ENCODE measurements at places on chromosomes 2 and 18.

DNA sequence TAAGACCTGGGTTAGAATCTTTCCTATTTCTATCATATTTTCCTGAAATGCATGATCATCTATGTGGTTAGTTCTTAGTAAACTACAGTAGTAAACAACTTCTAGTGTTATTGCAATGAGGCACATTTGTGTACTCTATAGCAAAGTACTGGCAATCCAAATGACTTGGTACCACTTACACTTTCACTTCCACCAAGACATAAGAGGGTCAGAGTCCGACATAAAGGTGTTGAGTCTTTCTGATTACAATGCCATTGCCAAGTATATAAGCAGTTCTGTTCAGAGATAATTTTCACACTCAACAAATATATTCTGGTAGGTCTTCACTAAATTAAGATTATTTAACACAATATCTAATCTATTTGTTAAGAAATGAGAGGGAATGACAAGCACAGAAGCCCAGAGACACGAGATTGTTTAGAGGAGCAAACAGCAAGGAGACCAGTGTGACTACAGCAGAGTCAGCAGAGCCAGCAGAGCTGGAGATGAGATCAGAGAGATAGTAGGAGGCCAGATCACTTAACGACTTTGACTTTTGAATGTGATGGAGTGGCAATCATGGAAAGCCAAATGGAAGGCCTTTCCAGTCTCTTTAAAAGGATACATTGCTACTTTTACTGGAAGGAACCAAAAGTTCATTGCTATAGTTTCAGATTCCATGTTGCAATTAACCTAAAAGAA lies 27.5 kb downstream of the SOS1 start:
- DNase-seq, result no peak

DNA sequence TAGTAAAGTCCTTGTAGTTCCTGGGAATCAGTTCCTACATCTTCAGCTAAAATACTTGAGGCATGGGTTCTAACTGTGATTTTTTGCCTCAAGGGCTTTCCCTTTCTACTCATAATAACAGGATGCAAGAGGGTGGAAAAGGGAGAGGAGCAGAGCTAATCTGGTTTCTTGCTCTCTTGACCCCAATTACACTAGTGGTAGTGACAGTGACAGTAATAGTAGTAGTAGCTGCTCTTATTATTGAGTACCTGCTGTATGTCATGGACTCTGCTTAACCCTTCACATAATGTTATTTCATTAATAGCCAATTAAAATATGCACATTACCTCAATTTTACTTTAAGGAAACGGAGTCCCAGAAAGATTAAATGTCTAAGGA lies 214.8 kb upstream of the HNRNPA3 start:
- DNase-seq, result no peak

- DNase-seq, result no peak
These were observed 281.4 kb downstream of the PAX3 start for GRCh38 chr2:222017252-222017850.

- DNase-seq, result no peak
These were observed 72.8 kb downstream of the UPP2 start for GRCh38 chr2:158174495-158174894.

DNA sequence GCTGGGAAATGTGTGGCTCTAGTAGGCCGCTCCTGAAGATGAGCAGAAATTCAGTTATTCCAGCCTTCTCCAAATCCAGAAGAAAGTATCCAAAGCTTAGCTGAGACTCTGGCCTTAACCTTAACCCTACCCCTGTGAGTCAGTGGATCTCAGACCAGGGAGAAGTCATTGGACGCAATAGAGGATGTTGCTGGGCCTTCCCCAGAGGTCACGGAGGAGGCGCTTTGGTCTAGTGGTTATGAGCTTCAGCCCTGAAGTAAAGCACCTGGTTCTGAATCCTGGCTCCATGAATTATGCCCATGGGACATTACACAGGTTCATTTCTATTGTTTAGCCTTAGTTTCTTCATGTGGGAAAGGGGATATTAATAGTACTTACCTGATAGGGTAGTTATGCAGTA lies 24.0 kb downstream of the PKDCC start:
- DNase-seq, result no peak

DNA sequence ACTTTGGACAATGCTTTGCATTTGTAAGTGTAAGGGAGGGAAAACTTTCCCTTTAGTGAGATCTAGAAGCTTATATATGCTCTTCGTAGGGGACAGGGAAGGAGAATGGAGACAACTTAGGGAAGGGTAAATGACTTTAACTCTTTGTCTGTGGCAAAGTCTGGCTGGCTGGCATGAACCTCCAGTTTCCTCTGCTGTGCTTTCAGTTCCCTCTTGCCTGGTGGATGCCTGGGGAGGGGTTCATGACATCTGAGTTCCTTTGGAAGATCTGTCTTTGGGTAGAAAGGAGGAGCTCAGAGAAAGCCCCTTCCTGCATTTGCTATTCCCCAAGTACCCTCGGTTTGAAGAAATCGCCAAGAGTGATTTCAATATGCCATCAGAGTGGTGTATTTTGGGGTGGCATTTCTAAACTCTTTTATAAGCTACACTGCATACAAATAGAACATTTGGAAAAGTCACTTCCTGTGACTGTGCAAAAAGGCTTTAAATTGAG lies 143.6 kb downstream of the VAPA start:
- DNase-seq, result no peak

DNA sequence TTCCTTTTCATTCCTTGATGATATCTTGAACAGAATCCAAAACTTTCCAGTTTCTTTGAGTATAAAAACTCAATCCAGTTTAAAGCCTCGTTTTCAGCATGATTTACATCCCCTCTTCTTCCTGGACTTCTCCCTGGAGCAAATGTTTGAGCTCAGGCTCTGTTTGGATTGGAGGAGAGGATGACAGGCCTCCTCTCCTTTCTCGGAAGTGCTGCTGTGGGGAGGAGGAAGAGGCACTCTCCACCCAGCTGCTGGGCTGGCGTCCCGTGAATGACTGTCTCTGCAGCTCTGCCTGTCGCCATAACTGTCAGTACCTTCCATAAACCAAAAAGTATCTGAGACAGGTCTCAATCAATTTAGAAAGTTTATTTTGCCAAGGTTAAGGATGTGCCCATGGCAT lies 238.2 kb upstream of the AGAP1 start:
- no peak for DNase-seq

DNA sequence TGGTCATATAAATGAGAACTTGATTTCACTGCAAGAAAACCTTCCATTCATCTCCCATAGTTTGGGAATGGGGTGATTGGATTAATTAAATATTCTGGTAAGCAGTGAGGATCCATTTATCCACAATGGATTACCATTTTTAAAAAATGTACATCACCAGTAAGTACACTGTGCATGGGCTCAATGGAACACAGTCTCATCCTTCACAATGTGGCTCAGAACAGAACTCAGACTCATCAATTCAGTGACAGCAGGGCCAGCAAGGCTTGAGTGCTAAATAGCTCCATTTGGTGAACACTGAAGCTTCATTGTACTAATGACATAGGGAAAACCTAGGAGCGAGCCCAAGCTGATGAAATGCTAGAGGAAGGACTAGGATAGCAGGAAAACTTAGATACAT lies 223.8 kb downstream of the CMPK2 start:
- DNase-seq, result no peak

GRCh38 chr2:19349911-19350677 lies 8.3 kb downstream of the OSR1 start:
- DNase-seq, result no peak

DNA sequence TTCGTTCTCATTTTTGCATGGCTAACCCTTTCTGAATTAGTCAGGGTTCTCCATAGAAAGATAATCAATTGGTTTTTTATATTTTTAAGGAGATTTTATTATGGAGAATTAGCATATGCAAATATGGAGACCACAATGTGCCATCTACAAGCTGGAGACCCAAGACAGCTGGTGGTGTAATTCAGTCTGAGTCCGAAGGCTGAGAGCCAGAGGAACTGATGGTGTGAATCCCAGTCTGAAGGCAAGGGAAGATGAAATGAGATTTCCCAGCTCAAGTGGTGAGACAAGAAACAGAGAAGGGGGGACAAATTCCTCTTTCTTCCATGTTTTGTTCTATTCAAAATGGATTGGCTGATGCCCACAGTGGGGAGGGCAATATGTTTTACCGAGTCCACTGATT lies 80.7 kb downstream of the PLCL1 start:
- DNase-seq, result no peak

- peak; percentile 41 for DNase-seq
These were observed 659 bp downstream of the CHMP1B start for GRCh38 chr18:11851806-11852337.

DNA sequence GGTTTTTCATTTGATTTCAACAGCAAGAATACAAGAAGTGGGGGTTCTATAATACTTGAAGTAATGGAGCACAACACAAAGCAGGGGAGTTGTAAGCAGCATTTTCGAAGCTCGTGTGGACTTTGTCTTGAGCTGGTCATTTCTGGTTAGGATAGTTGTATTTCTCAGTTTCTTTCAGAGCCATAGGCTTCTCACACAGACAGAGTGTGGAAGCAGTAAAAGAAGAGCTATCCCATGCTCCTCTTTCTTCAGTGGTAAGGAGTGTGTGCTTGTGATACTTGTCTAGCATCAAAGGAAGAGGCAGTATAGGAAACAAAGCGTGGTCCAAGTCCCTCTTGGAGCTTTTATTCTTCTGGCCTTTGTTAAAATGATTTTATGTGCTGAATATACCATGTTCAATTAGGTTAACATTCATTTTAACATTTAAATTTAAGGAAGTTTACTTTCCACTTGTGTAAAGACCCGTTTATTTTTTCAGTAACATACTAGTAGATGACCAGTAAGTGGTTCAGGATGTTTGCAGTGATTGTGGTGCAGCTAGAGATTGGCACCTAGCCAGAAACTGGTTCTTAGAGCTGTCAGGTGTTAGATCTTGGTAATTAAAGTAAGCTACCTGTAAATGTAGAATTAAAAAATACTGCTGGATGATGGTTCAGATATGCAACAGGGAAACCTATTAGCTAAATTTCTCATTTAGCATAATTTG lies 14.6 kb downstream of the CCNYL1 start:
- DNase-seq, result no peak

DNA sequence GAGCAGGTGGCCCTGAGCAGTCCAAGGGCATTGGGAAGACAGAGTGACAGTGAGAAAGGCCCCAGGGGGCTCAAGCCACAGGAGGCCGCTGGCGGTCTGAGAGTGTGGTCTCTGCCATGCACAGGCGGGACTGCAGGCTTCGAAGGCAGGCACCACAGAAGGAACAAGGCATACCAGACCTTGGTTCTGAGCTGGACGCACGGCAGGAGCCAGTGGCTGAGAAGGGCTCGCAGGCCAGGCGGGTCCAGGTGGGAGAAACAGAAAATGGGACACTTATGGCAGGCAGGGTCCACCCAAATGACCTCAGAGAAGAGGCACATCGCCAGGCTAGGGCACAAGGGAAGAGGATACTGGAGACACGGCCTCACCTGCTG lies 14.9 kb downstream of the HJURP start:
- no peak for DNase-seq

- DNase-seq, result peak; percentile 54
These were observed 85.1 kb upstream of the ACAA2 start for GRCh38 chr18:49898421-49898820.

DNA sequence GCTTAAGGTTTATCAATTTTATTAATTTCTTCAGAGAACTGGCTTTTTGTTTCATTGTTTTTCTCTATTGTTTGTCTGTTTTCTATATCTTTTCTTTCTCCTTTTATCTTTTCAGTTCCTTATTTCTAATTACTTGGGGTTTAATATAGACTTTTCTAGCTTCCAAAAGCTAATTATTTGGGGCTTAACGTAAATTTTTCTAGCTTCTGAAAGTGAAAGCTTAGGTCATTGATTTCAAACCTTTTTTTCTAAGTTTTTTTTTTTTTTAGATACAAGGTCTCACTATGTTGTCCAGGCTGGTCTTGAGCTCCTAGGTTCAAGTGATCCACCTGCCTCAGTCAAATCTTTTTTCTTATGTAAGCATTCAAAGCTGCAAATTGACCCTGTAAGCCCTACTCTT lies 266.6 kb downstream of the CAMKMT start:
- no peak for DNase-seq

GRCh38 chr2:171319164-171319810 lies 114.5 kb downstream of the METTL8 start:
- no peak for DNase-seq

GRCh38 chr18:13492314-13492713 lies 234.0 kb downstream of the FAM210A start:
- no peak for DNase-seq

Data from activated naive CD4-positive, alpha-beta T cell (primary cell).